Kidney tubule cell (primary cell): ENCODE measurements at places on chromosomes 5 and 9.
A peak's percentile ranks its signal among the peaks of the same experiment; 100 is the strongest.

DNA sequence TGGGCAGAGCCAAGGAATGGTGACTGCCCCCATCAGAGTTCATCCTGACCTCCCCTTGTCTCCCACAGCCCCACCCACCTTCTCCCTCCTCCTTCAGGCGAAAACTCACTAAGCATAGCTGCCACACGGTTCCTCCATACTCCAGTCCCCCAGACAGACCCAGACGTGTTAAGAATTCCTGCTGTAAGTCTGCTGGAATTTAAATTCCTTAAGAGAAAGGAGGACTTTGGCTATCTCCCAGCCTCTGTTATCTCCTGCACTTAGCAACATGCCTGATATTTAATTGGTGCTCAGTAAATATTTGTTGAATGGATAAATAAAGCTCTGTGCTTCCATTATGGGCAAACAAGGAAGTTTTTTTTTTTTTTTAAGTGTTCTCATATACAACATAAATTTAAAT is 213.7 kb downstream of the RFK start:
- peak; percentile 71 for DNase-seq

- DNase-seq: peak; percentile 18
These were observed 29.4 kb upstream of the ALDH1A1 start for GRCh38 chr9:72982146-72982799.

GRCh38 chr5:77369566-77369965 is 122.5 kb downstream of the WDR41 start:
- DNase-seq: no peak

- no peak for DNase-seq
These were observed 219.2 kb downstream of the ENC1 start for GRCh38 chr5:74421377-74421776.

- DNase-seq: peak; percentile 60
These were observed 54.3 kb downstream of the NUP214 start for GRCh38 chr9:131179561-131180219.

- DNase-seq: no peak
These were observed 69.7 kb downstream of the PRLR start for GRCh38 chr5:35160486-35161116.

DNA sequence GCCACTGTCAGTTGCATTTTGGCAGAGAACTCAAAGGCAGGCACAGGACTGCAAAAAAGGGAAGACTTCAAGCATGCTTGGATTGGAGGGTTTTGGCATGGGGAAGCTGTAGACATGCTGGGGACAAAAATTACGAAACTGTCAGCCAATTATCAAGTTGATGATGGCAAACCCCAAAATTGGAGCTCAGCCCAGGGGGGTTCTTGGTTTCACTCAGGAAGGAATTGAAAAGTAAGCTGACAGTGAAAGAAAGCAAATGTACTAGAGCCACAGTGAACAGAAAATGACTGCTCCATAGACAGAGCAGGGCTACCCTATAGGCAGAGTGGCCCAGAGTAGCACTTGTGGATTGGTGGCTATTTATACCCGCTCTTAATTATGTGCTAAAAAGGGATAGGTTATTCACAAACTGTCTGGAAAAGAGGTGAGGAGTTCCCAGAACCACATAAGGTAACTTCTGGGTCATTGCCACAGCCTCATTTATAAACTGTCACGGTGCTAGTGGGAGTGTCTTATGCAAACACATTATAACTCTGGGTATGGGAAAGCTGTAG is 14.6 kb upstream of the CFAP95 start:
- DNase-seq: no peak

DNA sequence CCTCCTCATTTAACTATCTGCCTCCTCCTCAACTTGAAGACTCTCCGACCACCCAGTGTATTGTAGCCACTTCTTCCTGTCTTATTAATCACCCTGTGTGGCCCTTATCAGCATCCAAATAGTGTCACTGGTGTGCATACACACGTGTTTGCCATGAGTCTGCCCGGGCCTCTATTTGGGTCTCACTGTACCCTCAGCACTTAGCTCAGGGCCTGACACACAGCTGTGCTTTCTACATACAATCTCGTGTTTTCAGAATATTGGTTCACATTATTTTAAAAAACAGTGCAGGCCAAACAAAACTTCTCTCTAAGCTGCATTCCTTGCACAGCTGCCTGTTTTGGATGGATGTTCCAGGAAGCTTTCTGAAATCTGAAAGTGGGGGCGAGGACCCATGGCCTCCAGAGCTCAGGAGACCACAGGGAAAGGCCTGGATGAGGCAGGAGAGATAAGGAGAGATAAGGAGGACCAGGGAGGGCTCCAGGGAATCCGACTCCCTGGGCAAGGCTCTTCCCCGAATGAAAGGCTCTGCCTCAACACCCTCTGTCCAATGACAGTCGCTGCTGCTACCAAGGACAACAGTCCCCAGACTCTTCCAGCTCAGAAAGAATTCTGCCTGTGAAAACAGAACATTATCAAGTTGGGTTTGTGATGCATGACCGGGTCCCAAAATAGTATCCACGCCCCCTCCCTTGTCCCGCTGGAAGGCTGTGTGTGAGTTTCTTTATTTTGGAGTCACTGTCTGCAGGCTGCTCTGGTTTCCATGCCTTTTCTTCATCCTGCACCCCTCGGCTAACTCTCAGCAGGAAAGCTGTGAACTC is 255.6 kb downstream of the NSG2 start:
- DNase-seq: no peak

- DNase-seq: peak; percentile 55
These were observed 369.3 kb downstream of the BNC2 start for GRCh38 chr9:16501141-16501540.

DNA sequence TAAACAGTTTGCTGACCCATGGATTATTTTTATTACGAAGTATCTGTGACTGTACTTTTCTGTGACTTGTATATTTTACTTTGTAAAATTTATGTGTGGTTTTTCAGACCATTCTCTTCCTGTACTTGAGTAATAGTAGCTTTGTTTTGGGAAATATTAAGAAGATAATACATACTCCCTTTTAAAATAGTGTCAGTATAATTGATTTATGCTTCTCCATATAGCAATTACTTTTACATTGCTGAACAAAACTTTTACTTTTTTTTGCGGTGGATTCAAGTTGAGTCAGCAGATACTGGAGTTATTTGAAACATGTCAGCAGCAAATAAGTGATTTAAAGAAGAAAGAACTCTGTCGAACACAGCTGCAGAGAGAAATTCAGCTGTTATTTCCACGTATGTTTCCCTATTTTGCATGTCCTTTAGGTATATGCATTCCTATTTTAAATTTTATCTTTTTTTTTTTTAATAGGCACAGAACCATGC is 28.4 kb downstream of the TENT2 start:
- no peak for DNase-seq

- peak; percentile 11 for DNase-seq
These were observed 128.9 kb downstream of the BARX1 start for GRCh38 chr9:93826209-93826608.

DNA sequence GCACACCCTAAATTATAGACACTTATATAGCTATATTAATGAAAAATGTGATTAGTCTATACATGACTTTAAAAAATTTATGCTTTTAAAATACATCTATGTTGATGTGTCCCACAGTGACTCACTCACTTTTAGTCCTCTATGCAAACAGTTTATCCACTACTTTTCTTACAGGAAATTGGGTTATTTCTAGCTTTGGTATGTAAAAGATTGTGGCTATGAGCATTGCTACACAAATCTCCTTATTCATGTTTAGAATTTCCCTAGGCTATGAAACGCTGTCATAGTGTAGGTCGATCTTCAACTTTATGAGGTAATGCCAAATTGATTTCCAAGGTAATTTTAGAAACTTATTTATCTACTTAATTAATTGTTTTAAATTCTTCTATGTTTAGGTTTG is 687.4 kb downstream of the PRR16 start:
- no peak for DNase-seq

- no peak for DNase-seq
These were observed 43.8 kb upstream of the ANKH start for GRCh38 chr5:14915291-14915952.

DNA sequence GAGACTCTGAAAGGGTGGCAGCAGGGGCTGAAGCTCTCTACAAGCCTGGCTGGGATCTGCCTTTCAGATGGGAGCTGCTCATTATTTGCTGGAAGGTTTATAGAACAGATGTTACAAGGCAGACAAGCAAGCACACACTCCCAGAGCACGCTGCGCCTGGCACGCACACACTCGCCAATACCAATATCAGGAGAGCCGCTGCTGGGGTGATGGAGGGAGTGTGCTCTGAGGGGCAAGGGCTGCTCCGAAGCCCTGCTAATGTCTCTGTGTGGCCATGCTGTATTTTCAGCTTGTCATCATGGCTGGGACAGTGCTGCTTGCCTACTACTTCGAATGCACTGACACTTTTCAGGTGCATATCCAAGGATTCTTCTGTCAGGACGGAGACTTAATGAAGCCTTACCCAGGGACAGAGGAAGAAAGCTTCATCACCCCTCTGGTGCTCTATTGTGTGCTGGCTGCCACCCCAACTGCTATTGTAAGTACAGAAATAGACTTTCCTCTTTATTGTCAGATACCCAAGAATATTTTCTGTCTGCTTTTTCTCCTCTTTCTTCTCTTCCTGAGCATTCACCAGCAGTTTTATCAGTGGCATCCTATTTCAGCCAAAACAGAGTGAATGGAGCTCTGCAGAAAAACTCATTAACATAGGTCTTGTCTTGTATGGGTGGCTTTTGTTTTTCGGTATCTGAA is 115.1 kb downstream of the BAAT start:
- no peak for DNase-seq

- no peak for DNase-seq
These were observed 55.2 kb upstream of the TMEM252 start for GRCh38 chr9:68595868-68596267.

- no peak for DNase-seq
These were observed 78.1 kb downstream of the RAPGEF1 start for GRCh38 chr9:131661568-131662288.

DNA sequence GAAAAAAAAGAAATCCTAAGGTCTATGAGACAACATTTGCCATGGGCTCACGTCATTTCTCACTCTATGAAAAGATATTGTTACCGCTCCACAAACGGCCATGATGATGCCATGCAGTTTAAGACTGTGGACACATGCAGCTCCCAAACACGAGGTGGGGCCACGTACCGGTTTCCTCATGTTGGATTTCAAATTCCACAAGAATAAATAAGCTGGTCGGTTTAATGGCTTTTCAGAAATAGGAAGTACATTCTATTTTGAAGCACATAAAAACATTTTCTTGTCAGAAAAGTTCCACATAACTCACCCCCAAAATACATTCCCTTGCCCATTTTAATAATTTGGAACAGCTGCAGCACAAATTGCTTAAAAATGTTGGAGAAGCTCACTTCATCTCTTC is 130.6 kb downstream of the MYO10 start:
- DNase-seq: no peak

DNA sequence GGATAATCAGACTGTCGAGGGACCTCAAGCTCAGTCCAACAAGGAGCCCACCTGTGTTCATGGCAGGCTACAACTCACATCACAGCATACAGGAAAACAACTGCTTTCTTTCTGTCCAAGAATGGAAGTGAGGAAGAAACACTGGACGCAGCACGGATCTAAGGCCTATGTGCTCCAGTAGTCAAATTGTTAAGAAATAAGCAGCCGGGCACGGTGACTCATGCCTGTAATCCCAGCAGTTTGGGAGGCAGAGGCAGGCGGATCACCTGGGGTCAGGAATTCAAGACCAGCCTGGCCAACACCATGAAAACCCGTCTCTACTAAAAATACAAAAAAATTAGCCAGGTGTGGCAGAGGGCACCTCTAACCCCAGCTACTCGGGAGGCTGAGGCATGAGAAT is 427.8 kb downstream of the BNC2 start:
- peak; percentile 87 for DNase-seq

- DNase-seq: peak; percentile 82
These were observed at the start of gene LPCAT1 for GRCh38 chr5:1523793-1524480. LPCAT1 (minus strand) TSS chr5:1523960; CDS start chr5:1523844, 116 bp downstream.

DNA sequence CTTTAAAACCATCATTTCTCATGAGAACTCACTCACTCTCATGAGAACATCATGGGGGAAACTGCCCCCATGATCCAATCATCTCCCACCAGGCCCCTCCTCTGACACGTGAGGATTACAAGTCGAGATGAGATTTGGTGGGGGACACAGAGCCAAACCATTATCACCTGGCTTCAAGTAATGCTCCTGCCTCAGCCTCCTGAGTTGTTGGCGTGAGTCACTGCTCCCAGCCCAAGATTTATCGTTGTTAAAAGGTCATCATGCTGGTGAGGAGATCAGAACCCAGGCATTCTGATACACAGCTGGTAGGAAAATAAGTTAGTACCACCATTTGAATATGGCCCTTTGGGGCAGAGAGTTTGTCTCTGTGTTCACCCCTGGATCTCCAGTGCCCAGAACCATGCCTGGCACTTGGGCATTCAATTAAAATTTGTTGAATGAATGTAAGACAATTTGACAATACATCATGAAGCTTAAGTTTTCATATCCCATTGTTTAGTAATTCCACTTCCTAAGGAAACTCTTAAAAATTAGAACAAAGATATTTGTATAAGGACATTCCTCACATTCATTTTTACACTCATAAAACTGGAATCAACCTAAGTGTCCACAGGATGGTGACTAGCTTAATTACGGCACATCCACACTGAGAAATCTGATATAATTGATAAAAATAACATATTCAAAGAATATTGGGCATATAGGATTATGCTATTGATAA is 58.0 kb upstream of the COL15A1 start:
- DNase-seq: no peak

- no peak for DNase-seq
These were observed 480.8 kb downstream of the SPATA31A7 start for GRCh38 chr9:61670616-61671015.

GRCh38 chr9:96655198-96655851 is at the start of gene PRXL2C:
PRXL2C (minus strand) TSS chr9:96655317; CDS start chr9:96655281, 36 bp downstream.
- DNase-seq: peak; percentile 80

GRCh38 chr9:38423973-38424843 is at the start of gene IGFBPL1:
IGFBPL1 (minus strand) TSS chr9:38424454; CDS start chr9:38424424, 30 bp downstream.
- DNase-seq: peak; percentile 18

GRCh38 chr9:70044490-70045307 is 1.1 kb downstream of the MAMDC2 start:
- peak; percentile 72 for DNase-seq

GRCh38 chr5:9615331-9615730 is 14.8 kb downstream of the TAS2R1 start:
- no peak for DNase-seq

- no peak for DNase-seq
These were observed 159.5 kb downstream of the BAAT start for GRCh38 chr9:101225271-101225670.

GRCh38 chr5:121038438-121038837 is 574.3 kb downstream of the PRR16 start:
- DNase-seq: no peak

- DNase-seq: peak; percentile 68
These were observed at the start of gene ANKRD34B for GRCh38 chr5:80569961-80570786. ANKRD34B (minus strand) TSS chr5:80570280; CDS start chr5:80560019, 10,261 bp downstream.

DNA sequence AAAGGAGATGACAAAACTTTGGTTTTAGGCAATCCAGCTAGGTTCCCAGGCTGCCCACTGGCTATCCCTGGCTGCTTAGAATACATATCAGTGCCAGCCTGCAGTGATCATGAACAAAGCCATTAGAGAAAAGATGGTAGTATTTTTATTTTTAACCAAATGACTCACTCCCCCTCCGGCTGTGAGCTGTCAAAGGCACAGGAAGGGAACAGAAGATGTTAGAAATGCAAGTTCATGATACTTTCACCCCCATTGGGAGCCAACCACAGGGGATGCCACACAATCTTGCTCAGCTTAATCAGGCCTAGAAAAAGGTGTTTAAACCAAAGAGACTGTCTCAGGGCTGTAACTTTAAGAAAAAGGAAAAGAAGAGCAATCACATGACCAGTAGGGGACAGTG is 70.3 kb upstream of the ASTN2 start:
- peak; percentile 50 for DNase-seq

- DNase-seq: no peak
These were observed 212.9 kb downstream of the MAT2B start for GRCh38 chr5:163718272-163718671.

GRCh38 chr9:77978086-77978781 is 53.4 kb downstream of the GNAQ start:
- no peak for DNase-seq

- no peak for DNase-seq
These were observed 461.1 kb downstream of the ACTL7B start for GRCh38 chr9:108394726-108395125.
